ENCODE measurements at places on chromosomes 4 and X. TPM values are rescaled to one million over a fixed set of nuclear protein-coding genes. Genes with fewer than 3 reads are reported as not detected.

DNA sequence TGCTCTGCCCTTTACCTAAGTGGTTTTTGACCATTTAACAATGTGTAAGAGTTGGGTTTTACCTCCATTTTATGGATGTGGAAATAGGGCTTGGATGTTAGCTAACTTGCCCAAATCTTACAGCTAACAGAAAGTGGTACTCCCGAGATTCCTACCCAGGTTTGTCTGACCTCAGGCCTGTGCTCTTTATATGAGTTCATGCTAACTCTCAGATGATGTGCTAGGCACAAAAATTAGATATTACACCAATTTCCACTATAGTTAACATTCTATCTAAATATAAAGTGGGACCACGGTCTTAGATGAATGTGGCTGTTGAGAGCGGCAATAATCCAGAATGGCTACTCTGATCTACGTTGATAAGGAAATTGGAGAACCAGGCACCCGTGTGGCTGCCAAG lies at the start of gene PTTG2:
PTTG2 (plus strand) TSS at position 301 of the 400 bp plus-strand sequence; CDS start at position 338, 37 bp downstream.
- no peak within 1 kb of the TSS for H3K27ac ChIP-seq
- H3K4me1 ChIP-seq, result peaks cover 5% of the 10 kb centered on the region
- H3K4me3 ChIP-seq, result no peak within 1 kb of the TSS
- no peaks in the 10 kb centered on the region for H3K36me3 ChIP-seq
- no peaks in the 10 kb centered on the region for H3K27me3 ChIP-seq

HSFX3 gene
- not detected for total RNA-seq

GPC3 gene
- total RNA-seq, result 0.43 TPM

GRCh38 chrX:13598877-13599276 lies 29.5 kb downstream of the EGFL6 start:
- DNase-seq, result peak; percentile 6
- H3K4me3 ChIP-seq, result no peak overlapping the region
- H3K27me3 ChIP-seq, result no peaks in the 10 kb centered on the region
- no peak overlapping the region for H3K27ac ChIP-seq

- H3K27ac ChIP-seq, result no peak overlapping the region
- DNase-seq, result no peak
- H3K4me3 ChIP-seq, result no peak overlapping the region
- no peaks in the 10 kb centered on the region for H3K36me3 ChIP-seq
- no peaks in the 10 kb centered on the region for H3K4me1 ChIP-seq
Observed at GRCh38 chr4:136463941-136464340, 1068.4 kb downstream of the PCDH18 start.

DNA sequence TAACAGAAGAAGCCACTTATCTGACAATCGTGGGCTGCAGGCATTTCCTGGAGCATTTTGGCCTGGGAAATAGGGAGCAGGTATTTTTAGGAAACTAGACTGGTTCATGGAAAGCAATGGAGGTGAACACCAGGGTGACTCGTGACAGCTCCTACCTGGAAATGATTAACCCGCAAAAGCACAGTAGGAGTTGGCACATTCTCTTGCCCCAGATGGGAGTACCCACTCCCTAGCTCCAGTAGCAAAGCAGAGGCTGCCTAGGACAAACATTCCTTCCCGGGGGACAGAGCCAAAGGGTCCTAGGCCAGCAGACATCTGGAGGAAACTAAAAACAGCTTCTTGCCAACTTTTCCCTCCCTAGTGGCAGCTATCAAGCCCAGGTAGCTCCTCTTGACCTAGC lies 29.0 kb downstream of the RTL5 start:
- no peaks in the 10 kb centered on the region for H3K36me3 ChIP-seq
- H3K27me3 ChIP-seq, result peaks cover 13% of the 10 kb centered on the region
- H3K4me1 ChIP-seq, result peaks cover 31% of the 10 kb centered on the region
- no peak for DNase-seq

DNA sequence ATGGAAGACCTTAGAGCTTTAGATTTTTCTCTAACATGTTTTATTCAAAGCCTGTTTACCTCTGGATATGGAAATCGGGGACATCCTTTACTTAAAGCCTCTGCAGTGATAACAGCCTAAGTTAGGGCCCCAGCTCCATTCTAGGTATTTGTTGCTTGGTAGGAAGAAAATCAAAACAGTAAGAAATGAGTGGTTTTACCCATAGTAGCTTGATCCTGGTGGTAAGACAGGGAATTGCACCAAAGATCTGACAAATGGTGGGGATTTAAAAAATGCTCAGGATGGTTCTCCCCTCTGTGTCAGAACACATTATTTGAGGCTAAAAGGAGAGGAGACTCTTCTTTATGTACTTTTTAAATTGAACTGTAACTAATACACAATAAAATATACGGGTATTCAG lies 52.4 kb downstream of the AFF2 start:
- H3K27ac ChIP-seq, result no peak overlapping the region
- peaks cover 4% of the 10 kb centered on the region for H3K4me1 ChIP-seq

DNA sequence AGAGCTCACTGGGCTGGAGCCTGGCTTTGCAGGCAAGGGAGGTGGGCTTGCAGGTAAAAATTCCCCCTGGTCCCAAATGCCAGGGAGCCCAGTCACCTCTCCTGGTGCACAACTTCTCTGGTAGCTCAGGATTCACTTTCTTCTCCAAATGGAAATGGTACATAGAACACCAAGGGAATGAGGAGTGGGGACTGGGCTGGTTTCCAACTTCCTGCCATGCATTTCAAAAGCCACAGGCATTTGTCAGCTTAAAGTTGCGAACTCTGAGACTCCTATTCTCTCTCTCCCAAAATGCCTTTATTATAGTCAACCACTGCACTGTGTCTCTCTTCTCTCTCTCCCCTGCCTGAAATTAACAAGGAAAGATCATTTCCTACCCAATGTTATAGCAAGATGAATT lies 177.3 kb downstream of the GRIA3 start:
- H3K36me3 ChIP-seq, result no peaks in the 10 kb centered on the region
- no peaks in the 10 kb centered on the region for H3K4me1 ChIP-seq
- no peaks in the 10 kb centered on the region for H3K27me3 ChIP-seq
- no peak for DNase-seq

DDX53 gene
- not detected for total RNA-seq

SRPX gene
- total RNA-seq, result not detected

DNA sequence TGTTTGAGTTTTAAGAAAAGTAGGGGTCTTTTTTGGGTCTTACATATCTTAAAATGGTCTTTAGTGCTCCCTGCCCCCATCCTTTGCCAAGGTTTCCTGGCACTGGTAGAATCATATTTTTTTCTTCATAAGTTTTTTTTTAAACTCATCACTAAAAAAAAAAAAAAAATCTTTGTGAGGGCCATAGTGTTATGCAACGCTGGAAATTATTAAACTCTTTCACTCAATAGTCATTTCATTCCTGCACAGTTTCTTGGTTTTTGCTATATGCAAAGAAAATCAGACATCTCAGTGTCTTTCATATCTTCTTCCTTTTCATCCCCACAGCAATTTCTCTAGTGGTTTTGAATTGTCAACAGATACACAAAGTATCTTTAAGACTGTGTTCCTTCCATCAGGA lies 95.6 kb downstream of the TMA16 start:
- no peak overlapping the region for H3K27ac ChIP-seq
- no peak for DNase-seq
- peaks cover 11% of the 10 kb centered on the region for H3K4me1 ChIP-seq
- H3K4me3 ChIP-seq, result no peak overlapping the region
- H3K27me3 ChIP-seq, result no peaks in the 10 kb centered on the region

GRCh38 chrX:99001286-99001685 lies 1408.8 kb downstream of the PCDH19 start:
- H3K4me3 ChIP-seq, result no peak overlapping the region
- no peak overlapping the region for H3K27ac ChIP-seq
- H3K36me3 ChIP-seq, result no peaks in the 10 kb centered on the region
- no peaks in the 10 kb centered on the region for H3K4me1 ChIP-seq

SATL1 gene
- total RNA-seq, result not detected

GRCh38 chr4:153365003-153365402 lies 20.5 kb downstream of the MND1 start:
- no peaks in the 10 kb centered on the region for H3K27me3 ChIP-seq
- no peak for DNase-seq
- H3K36me3 ChIP-seq, result peaks cover 57% of the 10 kb centered on the region
- H3K4me3 ChIP-seq, result no peak overlapping the region

MTMR8 gene
- total RNA-seq, result 6.4 TPM

DNA sequence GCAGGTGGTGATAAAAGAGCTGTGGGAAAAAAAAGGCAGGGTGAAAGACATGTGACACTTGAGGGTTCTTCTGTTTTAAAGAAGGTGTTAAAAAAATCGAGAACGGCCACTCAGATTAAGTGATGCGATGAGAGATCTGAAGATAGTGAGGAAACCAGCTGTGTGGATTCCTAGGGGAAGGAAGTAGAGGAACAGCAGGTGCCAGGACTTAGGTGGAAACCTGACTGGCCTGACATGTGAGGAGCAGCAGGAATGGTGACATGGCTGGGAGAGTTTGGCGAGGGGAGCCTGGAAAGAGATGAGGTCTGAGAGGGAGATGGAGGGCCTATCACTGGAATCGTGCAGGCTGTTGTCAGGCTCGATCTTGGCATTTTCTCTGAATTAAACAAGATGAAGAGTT lies 55.5 kb downstream of the BMPR1B start:
- no peaks in the 10 kb centered on the region for H3K36me3 ChIP-seq
- peaks cover 3% of the 10 kb centered on the region for H3K27me3 ChIP-seq
- no peaks in the 10 kb centered on the region for H3K4me1 ChIP-seq
- H3K4me3 ChIP-seq, result no peak overlapping the region
- no peak overlapping the region for H3K27ac ChIP-seq

DNA sequence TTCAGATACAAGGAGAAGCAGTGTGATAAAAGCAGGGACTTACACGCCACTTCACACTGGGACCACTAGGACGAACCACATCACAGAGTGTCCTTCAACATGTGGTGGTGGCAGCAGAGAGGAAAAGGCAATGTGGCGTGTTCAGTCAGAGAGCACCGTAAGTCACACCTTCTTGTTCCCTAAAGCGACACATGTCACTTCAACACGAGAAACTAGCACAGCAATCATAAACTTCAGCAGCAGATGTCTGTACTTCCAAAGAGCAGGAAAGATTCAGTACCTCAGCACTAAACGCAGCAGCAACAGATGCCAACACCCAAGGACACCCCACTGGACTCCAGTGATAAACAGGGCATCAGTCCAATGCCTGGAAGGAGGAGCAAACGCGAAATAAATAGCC lies 96.7 kb downstream of the AREG start:
- peaks cover 4% of the 10 kb centered on the region for H3K4me1 ChIP-seq
- H3K36me3 ChIP-seq, result no peaks in the 10 kb centered on the region
- H3K4me3 ChIP-seq, result no peak overlapping the region
- no peak for DNase-seq
- H3K27me3 ChIP-seq, result peaks cover 4% of the 10 kb centered on the region

DNA sequence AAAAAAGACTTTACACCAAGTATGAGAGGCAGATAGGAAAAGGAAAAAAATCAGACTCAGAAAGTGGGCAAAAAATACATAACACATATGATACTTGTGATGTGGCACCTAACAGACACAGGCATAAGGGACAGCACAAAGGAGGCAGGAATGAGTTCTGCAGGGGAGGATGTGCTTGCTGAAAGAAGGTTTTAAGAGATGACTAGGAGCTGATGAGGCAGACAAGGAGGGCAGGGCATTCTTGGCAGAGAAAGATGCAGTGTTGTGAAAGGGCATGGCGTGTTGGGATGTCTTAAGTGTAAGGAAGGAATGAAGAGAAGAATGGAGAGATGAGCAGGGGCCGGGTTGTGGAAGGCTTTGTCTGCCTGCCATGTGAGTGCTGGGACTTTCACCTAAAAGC lies 49.7 kb upstream of the TMEM154 start:
- no peaks in the 10 kb centered on the region for H3K4me1 ChIP-seq
- H3K4me3 ChIP-seq, result no peak overlapping the region
- no peaks in the 10 kb centered on the region for H3K27me3 ChIP-seq
- peak; percentile 17 for DNase-seq
- H3K36me3 ChIP-seq, result no peaks in the 10 kb centered on the region

GRCh38 chrX:150694738-150695410 lies 1.7 kb downstream of the MTMR1 start:
- no peaks in the 10 kb centered on the region for H3K27me3 ChIP-seq
- peak overlapping the region; percentile 73 for H3K4me3 ChIP-seq
- H3K36me3 ChIP-seq, result peaks cover 29% of the 10 kb centered on the region
- peak overlapping the region; percentile 97 for H3K27ac ChIP-seq
- DNase-seq, result peak; percentile 63

GRCh38 chr4:101345596-101346350 lies 1.6 kb downstream of the PPP3CA start:
- peak overlapping the region; percentile 95 for H3K4me3 ChIP-seq
- DNase-seq, result peak; percentile 48
- H3K4me1 ChIP-seq, result peaks cover 31% of the 10 kb centered on the region
- no peaks in the 10 kb centered on the region for H3K36me3 ChIP-seq
- peaks cover 31% of the 10 kb centered on the region for H3K27me3 ChIP-seq

- no peaks in the 10 kb centered on the region for H3K4me1 ChIP-seq
- H3K4me3 ChIP-seq, result no peak overlapping the region
- no peaks in the 10 kb centered on the region for H3K27me3 ChIP-seq
- H3K36me3 ChIP-seq, result no peaks in the 10 kb centered on the region
- peak; percentile 8 for DNase-seq
Observed at GRCh38 chrX:8815460-8816065, 14.4 kb upstream of the FAM9A start.

TBX22 gene
- not detected for total RNA-seq

GRCh38 chr4:48196758-48197504 lies 62.9 kb upstream of the TXK start:
- no peak for DNase-seq
- H3K4me3 ChIP-seq, result no peak overlapping the region
- H3K4me1 ChIP-seq, result peaks cover 3% of the 10 kb centered on the region

GRCh38 chrX:3713225-3713936 lies at the start of gene PRKX:
TSS of gene PRKX (minus strand) at chrX:3713649. CDS start at chrX:3713253, 396 bp downstream.
- H3K36me3 ChIP-seq, result peaks cover 7% of the 10 kb centered on the region
- peak; percentile 54 for DNase-seq
- peak within 1 kb of the TSS; percentile 88 for H3K4me3 ChIP-seq
- peaks cover 20% of the 10 kb centered on the region for H3K4me1 ChIP-seq
- H3K27me3 ChIP-seq, result no peaks in the 10 kb centered on the region

- H3K27me3 ChIP-seq, result no peaks in the 10 kb centered on the region
- peaks cover 41% of the 10 kb centered on the region for H3K36me3 ChIP-seq
- H3K27ac ChIP-seq, result no peak overlapping the region
- no peaks in the 10 kb centered on the region for H3K4me1 ChIP-seq
- no peak overlapping the region for H3K4me3 ChIP-seq
Observed at GRCh38 chr4:67616478-67616877, 58.0 kb downstream of the STAP1 start.

DNA sequence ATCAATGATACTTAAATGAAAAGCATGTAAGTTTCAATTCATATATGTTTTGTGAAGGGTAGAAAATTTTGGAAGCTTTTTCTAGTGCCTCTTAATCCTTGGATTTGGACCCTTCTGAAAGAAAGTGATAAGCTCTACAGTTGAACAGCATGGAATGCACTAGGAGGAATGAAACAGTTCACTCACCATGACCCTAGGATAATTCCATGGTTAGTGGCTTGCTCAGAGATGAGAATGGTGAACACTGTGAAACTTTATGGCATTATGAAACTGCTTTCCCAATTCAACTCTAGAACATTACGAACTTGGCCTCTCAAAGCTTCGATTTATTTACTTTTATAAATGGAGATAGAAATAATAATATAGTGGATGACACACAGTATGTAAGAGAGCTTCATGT lies 88.9 kb upstream of the FAT4 start:
- H3K4me1 ChIP-seq, result no peaks in the 10 kb centered on the region
- no peak for DNase-seq
- H3K4me3 ChIP-seq, result no peak overlapping the region
- H3K27ac ChIP-seq, result no peak overlapping the region
- no peaks in the 10 kb centered on the region for H3K36me3 ChIP-seq
- H3K27me3 ChIP-seq, result no peaks in the 10 kb centered on the region

Data from activated naive CD4-positive, alpha-beta T cell treated with anti-CD3 and anti-CD28 coated beads for 36 hours (primary cell).